ENCODE measurements at places on chromosomes 7 and 10.

GRCh38 chr10:13848520-13849445 lies 262.0 kb downstream of the PRPF18 start:
- DNase-seq: no peak

DNA sequence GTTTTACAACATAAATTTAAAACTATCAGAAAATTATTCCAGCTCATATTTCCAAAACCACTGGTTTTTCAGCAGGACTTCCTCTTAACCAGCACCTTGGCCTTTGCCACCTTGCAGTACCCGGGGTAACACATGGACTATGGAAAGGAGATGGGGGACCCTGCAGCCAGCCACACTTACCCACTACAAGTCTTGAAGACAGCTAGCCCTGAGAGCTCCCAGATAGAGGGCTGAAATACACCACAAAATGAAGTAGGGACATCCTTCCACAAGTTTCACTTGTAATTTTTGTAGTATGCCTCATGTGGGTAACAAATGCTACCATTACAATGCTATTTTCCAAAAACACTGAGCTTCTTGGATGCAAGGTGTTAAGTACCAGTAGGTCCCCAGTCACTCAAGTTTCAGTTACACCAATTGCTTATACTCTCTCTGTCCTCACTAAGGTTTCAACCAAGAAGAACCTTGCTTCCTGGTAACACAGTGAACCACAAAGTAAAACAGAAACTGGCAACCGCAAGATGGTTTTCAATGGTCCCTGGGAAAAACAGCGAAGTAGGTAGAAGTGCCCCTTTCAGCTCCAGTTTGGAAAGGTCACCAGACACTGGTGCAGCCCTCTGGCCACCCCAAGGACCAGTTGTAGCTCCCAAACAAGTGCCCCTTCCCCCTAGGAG lies 110.9 kb downstream of the SGMS1 start:
- DNase-seq: no peak

GRCh38 chr7:155300641-155301452 lies 3.2 kb downstream of the INSIG1 start:
- no peak for DNase-seq

DNA sequence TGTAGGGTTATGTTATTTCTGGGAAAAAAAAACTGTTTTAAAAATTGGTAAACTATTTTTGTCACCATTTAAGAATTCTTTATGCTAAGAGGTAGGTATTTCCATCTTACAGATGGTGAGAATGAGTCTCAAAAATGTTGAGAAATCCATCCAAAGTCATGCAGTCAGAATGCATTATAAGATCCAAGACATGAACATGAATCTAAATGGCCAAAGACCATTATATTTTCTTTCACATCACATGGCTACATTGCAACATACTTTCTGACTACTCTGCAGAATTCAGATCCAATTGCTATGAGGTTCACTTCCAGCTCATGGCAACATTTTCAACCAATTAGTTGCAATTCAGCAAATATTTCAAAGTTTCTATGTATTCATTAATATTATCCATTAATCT lies 181.2 kb downstream of the TWIST1 start:
- DNase-seq: no peak

DNA sequence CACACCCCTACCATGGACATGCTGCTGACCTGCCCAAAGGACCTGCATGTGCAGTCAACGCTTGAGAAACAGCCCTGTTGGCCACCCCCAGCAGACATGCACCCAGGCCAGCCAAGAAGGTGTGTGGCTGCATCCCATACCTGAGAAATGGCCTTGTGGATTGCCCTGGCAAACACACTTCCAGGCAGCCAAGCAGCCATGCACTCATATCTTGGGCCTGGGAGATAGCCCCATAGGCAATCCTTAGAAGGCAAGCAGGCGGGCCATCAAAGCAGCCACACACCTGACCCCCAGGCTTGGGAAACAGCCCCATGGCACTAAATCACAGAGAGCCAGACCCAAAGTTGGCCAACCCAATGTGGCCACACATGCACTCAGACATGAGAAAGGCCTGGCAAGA lies 4.9 kb upstream of the AKR1B1 start:
- DNase-seq: no peak

GRCh38 chr10:119817991-119818888 lies 54.4 kb downstream of the MCMBP start:
- no peak for DNase-seq

DNA sequence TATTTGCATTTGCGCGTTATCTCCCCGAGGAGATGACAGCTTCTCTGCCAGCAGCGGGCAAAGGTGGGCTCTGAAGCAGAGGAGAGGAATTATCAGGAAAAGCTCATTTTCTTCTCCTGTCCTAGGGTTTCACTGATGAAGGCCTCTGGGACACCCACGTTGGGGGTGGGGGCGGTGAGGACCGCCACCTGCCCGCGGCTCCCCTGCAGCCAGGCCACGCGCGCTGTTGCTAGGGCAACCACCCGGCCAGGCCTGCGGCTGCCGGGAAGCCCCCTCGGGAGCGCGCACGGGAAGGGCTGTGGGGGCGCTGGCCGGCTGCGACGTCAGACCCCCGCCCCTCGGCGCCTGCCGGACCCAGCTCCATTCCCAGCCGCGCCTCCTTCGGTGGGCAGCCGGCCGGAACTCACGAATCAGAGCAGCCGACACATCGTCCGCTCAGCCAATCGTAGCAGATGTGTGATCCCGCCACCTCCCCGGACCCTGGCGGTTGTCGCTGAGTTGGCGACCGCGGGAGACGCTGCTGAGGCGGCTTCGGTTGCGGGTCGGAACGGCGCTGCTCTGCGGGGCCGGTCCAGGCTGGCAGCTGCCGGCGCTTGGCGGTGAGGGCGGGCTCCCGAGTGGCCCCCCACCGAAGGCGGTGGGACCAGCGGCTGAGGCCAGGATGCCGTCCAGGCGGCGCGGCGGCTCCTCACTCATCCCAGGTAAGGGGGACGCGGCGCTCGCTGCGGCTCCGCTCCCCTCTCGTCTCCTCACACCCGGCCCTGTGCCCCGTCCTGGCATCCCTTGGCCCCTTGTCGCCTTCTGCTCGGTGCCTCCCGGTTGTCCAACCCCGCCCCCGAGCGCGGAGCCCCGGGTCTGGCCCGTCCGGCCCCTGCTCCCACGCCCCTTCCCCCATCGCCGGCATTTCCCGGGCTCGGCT lies at the start of gene TPST1:
Gene TPST1 (plus strand): TSS at position 513 of the 919 bp plus-strand sequence. CDS start 35,092 bp downstream, outside the sequence.
- DNase-seq: peak; percentile 89

GRCh38 chr7:74525881-74526280 lies 72.2 kb downstream of the GTF2IRD1 start:
- DNase-seq: no peak

DNA sequence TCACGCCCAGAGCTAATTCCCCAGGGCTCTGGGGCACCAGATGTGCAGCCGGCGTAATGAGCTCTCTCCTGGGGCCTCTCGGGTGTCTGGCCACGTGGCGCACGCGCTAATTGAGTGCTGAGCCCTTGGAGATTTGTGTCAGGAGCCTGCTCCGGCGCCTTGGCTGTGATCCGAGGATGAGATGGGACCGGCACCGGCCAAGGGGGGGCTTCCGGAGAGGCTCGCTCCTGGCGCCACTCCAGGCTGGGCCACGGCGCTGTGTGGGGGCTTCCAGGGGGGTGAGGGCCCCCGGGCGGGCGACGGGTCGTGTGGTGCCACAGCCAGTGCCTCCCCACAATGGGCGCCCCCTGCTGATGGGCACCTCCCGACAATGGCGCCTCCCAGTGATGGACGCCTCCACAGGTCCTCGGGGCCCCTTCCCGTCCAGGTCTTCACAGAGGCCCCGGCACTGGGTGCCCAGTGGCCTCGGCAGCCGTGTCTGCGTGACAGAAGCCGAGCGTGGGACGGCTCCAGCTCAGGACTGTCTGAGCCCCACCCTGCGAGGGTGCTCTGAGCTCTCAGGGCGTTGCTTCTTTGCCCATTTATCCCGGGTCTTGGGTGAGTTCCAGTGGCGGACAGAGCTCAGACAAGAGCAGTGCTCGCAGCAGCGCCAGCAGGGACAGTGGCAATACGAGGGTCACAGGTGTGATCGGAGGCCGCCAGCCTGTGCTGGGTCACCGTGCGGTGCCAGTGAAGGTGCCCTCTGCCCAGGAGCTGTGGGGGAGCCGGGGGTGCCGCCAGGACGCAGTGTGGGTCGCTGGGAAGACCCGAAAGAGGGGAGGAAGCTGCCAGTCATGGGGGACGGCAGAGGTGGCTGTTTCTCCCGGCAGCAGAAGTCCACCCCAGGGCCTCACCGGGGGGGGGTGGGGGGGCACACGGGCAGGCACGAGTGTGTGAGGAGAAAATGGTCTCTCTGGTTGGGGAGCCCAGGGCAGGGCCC lies 8.2 kb upstream of the NKX6-2 start:
- DNase-seq: no peak

GRCh38 chr7:71157757-71158156 lies 25.8 kb downstream of the GALNT17 start:
- no peak for DNase-seq

- no peak for DNase-seq
Measured at GRCh38 chr10:63228237-63228636, 95.1 kb downstream of the NRBF2 start.

- peak; percentile 78 for DNase-seq
Measured at GRCh38 chr7:101507791-101508252, 121.3 kb downstream of the MYL10 start.

GRCh38 chr10:32348297-32349198 lies 1.6 kb upstream of the EPC1 start:
- DNase-seq: no peak

DNA sequence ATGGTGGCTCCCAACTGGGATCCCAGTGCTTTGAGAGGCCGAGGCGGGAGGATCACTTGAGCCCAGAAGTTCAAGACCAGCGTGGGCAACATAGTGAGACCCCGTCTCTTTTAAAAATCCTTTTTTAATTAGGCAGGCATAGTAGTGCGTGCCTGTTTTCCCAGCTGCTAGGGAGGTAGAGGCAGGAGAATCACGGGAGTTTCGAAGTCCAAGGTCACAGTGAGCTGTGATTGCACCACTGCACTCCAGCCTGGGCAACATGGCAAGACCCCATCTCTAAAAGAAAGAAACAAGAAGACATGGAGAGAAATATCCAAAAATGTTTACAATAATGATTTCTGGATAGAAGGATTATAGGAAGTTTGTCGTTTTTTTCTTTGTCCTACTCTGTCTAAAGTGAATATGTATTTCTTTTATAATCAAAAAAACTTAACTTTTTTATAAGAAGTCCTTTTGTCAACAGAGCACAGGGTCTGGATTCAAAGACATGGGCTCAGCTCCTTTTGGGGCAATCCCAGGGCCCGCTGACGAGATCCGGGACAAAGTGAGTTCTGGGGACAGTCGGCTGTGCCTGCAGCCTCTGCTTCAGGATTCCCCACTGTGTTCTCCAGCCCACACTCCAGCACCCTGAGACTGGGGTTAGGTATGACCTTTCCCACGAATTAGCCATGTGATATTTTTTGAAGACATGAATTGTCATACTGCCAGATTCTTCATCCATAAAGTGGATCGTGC lies 45.6 kb downstream of the PDGFA start:
- DNase-seq: no peak

DNA sequence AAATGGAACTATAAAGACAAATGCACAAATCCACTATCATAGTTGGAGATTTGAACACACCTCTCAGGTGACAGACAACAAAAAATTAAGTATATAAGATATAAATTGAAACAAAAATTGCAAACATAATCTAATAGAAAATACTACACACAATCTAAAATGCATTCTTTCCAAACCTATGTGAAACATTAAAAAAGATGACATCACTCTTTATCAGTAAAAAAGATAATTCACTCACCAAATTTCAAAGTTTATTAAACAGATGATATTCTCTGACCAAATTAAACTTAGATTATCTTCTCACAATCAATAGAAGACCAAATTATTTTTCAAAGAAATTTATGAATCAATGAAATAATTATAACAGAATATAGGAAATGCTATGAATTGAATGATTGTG lies 4.0 kb downstream of the ZWINT start:
- DNase-seq: no peak

- peak; percentile 9 for DNase-seq
Measured at GRCh38 chr7:81053623-81054022, 134.8 kb upstream of the SEMA3C start.

GRCh38 chr10:127142856-127143255 lies 53.5 kb downstream of the INSYN2A start:
- DNase-seq: no peak

DNA sequence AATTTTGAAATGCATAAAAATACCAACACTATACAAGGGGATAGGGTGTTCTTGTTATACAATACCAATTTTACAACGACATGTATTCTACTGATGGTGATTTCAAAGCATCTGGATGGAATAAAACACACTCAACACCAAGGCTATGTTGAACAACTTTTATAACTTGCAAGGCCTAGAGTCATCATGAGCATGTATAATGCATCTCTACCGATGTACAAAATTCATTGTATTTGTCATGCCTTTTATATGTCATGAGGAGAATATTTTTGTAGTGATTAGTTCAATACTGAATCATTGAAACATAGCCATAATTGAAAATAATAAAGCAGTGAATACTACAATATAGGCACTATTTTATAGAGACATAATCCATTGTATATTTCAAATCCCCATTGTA lies 160.2 kb downstream of the ETV1 start:
- no peak for DNase-seq

- no peak for DNase-seq
Measured at GRCh38 chr10:131320860-131321604, 9.5 kb upstream of the TCERG1L start.

DNA sequence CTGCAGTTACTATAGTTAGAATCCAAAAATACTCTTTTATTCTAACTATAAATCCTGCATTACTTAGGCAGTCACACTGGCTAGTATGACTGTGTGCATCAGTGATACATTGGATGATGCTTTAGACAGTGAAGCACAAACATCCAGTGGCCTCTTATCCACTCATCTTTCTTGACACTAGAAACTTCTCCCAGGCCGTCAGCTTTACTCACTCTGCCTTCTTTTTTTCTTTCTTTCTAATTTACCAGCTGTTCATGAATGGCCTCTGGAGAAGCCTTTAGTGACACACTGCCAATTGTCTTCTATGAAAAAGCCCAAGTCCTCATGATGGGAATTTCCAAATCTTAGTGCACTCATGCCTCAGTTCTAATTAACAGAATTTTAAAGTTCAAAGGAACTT lies 26.2 kb upstream of the C10orf90 start:
- no peak for DNase-seq

- no peak for DNase-seq
Measured at GRCh38 chr10:28367929-28368484, 65.1 kb upstream of the MPP7 start.

- DNase-seq: no peak
Measured at GRCh38 chr10:1612908-1613307, 124.4 kb downstream of the ADARB2 start.

GRCh38 chr7:71388181-71388580 lies 256.2 kb downstream of the GALNT17 start:
- DNase-seq: no peak

DNA sequence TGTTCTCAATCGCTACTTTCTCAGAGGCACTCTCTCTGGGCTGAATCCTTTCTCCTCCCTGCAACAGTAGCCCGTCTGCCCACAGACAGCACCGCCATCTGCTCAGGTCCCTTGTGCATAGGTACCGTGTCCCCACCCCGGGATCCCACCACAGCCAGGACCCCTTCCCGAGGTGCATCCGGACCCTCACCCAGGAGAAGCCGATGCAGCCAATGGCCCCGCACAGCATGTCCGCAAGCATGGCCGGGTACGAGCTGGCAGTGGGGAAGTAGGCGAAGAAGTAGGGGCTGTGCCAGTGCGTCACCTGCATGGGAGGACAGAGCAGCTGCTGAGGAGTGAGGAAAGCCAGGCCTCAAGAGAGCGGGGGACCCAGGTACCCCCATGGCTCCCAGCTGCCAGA lies 25.5 kb downstream of the DDC start:
- DNase-seq: no peak

All from HepG2 (cell line).